ENCODE measurements at places on chromosomes 12 and 14.
A peak's percentile ranks its signal among the peaks of the same experiment; 100 is the strongest.

DNA sequence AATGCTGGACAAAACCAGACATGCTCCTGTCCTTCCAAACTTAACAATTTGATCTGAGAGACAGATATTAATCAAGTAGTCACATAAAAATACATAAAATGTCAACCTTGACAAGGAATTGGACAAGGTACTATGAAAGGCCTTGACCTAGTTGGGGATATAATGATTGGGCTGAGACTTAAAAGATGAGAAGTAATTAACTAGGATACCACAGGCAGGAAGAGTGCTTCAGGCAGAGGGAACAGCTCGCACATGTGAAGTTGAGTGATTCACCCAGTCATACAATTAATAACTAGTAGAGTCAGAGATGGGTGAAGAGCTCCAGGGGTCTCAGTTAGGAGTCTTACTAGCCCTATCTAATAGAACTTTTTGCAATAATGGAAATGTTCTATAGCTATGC, 259.5 kb downstream of the MSRB3 start:
- DNase-seq, result peak; percentile 60

DNA sequence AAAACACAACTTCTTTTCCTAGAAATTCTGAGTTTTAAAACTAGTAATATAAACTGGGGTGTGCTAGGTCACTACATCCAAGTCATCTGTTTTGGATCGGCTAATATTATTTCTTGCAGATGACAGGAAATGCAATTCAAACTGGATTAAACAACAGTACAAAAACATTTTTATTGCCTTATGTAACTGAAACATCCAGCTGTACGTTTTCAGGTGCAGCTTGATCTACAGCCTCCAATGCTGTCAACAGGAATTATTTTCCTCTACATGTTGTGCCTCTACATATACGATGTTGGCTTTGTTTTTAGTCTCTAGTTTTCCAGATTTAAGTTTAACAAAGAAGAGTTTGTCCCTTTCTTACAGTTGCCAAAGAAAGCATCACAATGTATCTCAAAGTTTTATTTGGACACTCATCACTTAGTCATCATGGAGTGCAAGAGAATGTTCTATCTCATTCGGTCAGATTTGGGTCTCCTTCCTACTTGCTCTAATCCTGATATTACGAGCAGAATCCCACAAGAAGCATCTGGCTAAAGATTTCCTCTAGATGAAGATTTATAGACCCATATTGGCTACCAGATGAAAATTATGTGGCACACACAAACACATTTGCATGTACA, 326.7 kb downstream of the SLC6A15 start:
- no peak for DNase-seq

- no peak for DNase-seq
Observed at GRCh38 chr14:71966528-71966927, 34.3 kb downstream of the RGS6 start.

GRCh38 chr12:1592444-1593173, 1.8 kb downstream of the FBXL14 start:
- DNase-seq, result peak; percentile 45

DNA sequence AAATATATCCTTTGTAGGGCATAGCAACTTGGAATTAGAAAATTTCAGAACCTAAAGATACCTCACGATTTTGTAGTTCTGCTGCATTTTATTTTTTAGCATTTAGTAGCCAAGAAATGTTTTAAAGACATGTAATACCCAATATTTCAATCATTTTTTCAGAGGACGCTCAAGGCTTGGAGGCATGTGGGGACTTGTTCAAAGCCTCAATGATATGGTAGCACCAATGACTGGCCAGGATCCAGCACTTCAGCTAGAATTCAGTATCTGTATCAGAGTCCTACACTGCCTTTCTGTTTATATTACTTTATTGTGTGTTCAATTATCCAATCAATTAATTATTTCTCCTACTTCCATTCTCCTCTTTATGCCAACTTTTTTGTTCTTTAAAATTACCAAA, 154.8 kb upstream of the NEDD1 start:
- DNase-seq, result no peak

DNA sequence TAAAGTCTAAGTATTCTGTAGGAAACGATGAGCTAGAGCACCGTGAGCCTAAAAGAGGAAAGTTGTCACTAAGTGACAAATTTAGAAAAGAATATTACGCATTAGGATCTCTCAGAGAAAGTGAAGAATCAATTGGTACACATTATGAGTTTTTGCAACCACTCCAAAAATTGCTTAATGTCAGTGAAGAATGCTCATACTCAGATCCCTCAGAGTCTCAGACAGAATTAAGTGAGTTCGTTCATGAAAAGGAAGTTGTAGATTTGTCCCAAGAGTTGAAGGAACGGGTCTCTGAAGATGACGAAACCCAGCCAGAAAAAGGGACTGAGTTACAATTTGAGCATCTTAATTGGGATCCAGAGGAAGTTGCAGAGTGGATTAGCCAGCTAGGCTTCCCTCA, 1.5 kb downstream of the SAMD15 start:
- no peak for DNase-seq

- no peak for DNase-seq
Observed at GRCh38 chr12:129779033-129779432, 124.8 kb downstream of the TMEM132D start.

- DNase-seq, result no peak
Observed at GRCh38 chr12:80988986-80989385, 51.3 kb upstream of the LIN7A start.

DNA sequence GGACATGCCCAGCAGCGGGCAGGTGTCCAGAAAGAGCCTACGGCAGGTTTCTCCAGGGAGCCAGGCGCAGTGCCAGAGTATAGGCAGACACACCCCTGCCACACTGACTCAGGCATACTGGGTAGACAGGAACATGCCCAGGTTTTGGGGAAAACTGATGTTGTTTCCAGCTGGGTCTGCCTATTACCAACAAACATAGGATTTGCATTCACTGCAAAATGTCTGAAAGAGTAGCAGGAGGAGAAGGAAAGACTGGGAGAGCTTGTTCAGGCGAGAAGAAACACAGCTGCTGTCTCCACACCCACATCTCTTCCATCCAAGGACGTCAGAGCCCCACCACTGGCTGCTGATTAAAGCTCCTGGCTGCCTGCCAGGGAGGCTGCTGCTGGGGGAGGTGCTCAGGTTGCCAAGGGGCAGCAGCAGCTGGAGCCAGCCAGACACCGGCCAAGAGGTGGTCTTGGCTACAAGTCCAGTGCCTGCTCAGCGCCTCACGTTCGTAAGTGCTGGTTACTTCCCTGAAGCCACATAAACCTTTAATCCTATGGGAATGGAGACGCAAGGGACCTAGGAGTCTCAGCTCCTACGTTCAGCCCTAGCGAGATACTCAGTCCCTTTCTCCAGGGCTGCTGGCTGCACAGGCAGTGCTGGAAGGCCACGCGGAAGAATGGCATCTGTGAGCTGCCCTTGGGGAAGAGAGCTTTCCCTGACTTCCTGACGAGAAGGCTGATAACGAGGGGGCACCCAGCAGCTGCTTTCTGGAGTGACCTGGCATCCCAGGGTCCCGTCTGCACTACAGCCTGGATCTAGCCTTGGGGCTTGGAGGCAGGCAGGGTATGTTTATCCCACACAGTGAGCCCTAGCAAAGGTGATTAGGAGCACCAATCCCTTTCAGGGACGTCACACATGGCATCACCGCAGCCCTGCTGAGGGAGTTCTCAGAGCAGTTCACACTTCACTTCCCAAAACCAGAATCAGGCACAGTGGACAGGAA, 58.1 kb downstream of the PLEKHG3 start:
- peak; percentile 67 for DNase-seq

Measured in HCEC 1CT (cell line).